AG04450 (cell line): ENCODE measurements at places on chromosomes 4 and X. TPM values are rescaled to one million over a fixed set of nuclear protein-coding genes. Genes with fewer than 3 reads are reported as not detected.

The LPAR4 gene
- not detected in 2 replicates for polyA plus RNA-seq

The GNPDA2 gene
- 18.4 and 23.5 TPM in 2 replicates for polyA plus RNA-seq

The PLS3 gene
- 300 and 354 TPM in 2 replicates for polyA plus RNA-seq

The RASSF6 gene
- 0.06 and 0.07 TPM in 2 replicates for polyA plus RNA-seq

The ATP11C gene
- polyA plus RNA-seq = 27.4 and 43.4 TPM in 2 replicates

The CTAG1A gene
- not detected in 2 replicates for polyA plus RNA-seq

The MAGEA12 gene
- not detected in 2 replicates for polyA plus RNA-seq

The CLIC2 gene
- polyA plus RNA-seq = 0.55 and 1.2 TPM in 2 replicates

The LRP2BP gene
- 0.05 and 0.09 TPM in 2 replicates for polyA plus RNA-seq

The PCDH18 gene
- polyA plus RNA-seq = 204 and 255 TPM in 2 replicates

The MAGEA1 gene
- polyA plus RNA-seq = not detected in 2 replicates

The PPBP gene
- not detected in 2 replicates for polyA plus RNA-seq

The TAF7L gene
- 1.5 and 1.6 TPM in 2 replicates for polyA plus RNA-seq

The OTC gene
- polyA plus RNA-seq = not detected in 2 replicates

The F9 gene
- polyA plus RNA-seq = not detected in 2 replicates

The PLP1 gene
- polyA plus RNA-seq = 0.41 and 0.47 TPM in 2 replicates

The PUDP gene
- 26.4 and 32.0 TPM in 2 replicates for polyA plus RNA-seq

The DEFB131A gene
- not detected in 2 replicates for polyA plus RNA-seq

The ETDB gene
- polyA plus RNA-seq = not detected in 2 replicates

The UGT2B11 gene
- not detected in 2 replicates for polyA plus RNA-seq

The CEP135 gene
- 3.8 and 6.4 TPM in 2 replicates for polyA plus RNA-seq

The GPC3 gene
- polyA plus RNA-seq = not detected in 2 replicates

The DBET gene
- polyA plus RNA-seq = not detected in 2 replicates

The CTAG1B gene
- not detected in 2 replicates for polyA plus RNA-seq

The ZNF141 gene
- polyA plus RNA-seq = 4.3 and 4.7 TPM in 2 replicates

The CT45A2 gene
- not detected in 2 replicates for polyA plus RNA-seq
